ENCODE measurements at places on chromosomes 7 and 10.

GRCh38 chr7:58087536-58088190 lies 637.7 kb downstream of the ZNF716 start:
- H3K4me1 ChIP-seq = no peaks in the 10 kb centered on the region
- H3K27ac ChIP-seq = no peak overlapping the region
- H3K36me3 ChIP-seq = no peaks in the 10 kb centered on the region
- no peaks in the 10 kb centered on the region for H3K27me3 ChIP-seq
- no peak overlapping the region for H3K4me3 ChIP-seq
- DNase-seq = no peak

GRCh38 chr10:10725196-10725595 lies 292.5 kb upstream of the CELF2 start:
- H3K4me1 ChIP-seq = no peaks in the 10 kb centered on the region
- H3K27me3 ChIP-seq = no peaks in the 10 kb centered on the region
- H3K4me3 ChIP-seq = no peak overlapping the region
- H3K36me3 ChIP-seq = no peaks in the 10 kb centered on the region
- H3K27ac ChIP-seq = no peak overlapping the region

DNA sequence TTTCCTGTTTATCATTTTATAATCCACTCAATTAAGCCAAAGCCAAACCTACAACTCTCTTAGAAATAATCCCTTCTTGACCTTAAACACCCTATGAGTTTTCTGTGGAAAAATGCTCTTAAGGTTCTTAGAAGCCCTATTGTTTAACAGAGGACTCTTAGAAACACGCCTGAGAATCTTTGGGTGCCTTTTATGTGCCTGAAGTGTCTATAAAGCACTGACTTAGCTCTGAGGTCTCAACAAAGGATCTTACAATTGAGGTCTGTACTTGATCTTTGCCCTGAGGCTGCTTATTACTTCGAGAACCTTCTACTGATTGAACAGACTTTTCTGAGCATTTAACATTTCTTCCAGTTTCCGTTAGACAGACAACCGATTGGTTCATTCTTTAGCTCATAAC lies 353.3 kb upstream of the SORCS1 start:
- H3K36me3 ChIP-seq = no peaks in the 10 kb centered on the region
- H3K27me3 ChIP-seq = no peaks in the 10 kb centered on the region
- H3K27ac ChIP-seq = no peak overlapping the region
- H3K4me3 ChIP-seq = no peak overlapping the region
- no peaks in the 10 kb centered on the region for H3K4me1 ChIP-seq
- no peak for DNase-seq

- no peaks in the 10 kb centered on the region for H3K36me3 ChIP-seq
- peak; percentile 48 for DNase-seq
- no peaks in the 10 kb centered on the region for H3K27me3 ChIP-seq
- H3K27ac ChIP-seq = peak overlapping the region; percentile 94
- peaks cover 4% of the 10 kb centered on the region for H3K4me1 ChIP-seq
Measured at GRCh38 chr7:74656441-74656836, 1.1 kb upstream of the GTF2I start.

- no peak overlapping the region for H3K27ac ChIP-seq
- no peak for DNase-seq
- peaks cover 83% of the 10 kb centered on the region for H3K27me3 ChIP-seq
- no peak overlapping the region for H3K4me3 ChIP-seq
- H3K36me3 ChIP-seq = no peaks in the 10 kb centered on the region
Measured at GRCh38 chr7:1235501-1236131, 2.9 kb downstream of the UNCX start.

GRCh38 chr10:60459701-60460457 lies 70.2 kb upstream of the ANK3 start:
- no peak overlapping the region for H3K27ac ChIP-seq
- H3K4me3 ChIP-seq = no peak overlapping the region
- no peaks in the 10 kb centered on the region for H3K4me1 ChIP-seq

- no peaks in the 10 kb centered on the region for H3K27me3 ChIP-seq
- H3K36me3 ChIP-seq = no peaks in the 10 kb centered on the region
- no peaks in the 10 kb centered on the region for H3K4me1 ChIP-seq
- no peak overlapping the region for H3K27ac ChIP-seq
- H3K4me3 ChIP-seq = no peak overlapping the region
Measured at GRCh38 chr10:47143072-47143471, 156.9 kb upstream of the GDF10 start.

- no peak overlapping the region for H3K4me3 ChIP-seq
- H3K27me3 ChIP-seq = no peaks in the 10 kb centered on the region
- H3K27ac ChIP-seq = no peak overlapping the region
Measured at GRCh38 chr10:118564652-118565051, 30.8 kb downstream of the PRLHR start.

DNA sequence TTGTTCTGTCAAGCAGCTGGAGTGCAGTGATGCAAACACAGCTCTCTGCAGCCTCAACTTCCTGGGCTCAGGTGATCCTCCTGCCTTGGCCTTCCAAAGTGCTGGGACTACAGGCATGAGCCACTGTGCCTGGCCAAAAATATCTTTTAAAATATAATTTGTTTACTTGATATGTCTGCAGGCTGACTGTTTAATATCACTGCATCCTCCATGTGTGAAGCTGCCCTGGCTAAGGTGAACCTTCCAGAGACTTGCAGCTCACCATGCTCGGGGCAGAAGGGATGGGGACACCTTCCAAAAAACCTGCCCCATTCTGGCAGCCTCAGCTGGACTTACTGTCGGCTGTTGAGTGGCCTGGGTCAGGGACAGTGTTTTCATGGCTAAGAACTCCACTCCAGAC lies 57.6 kb upstream of the DDC start:
- DNase-seq = no peak
- H3K27me3 ChIP-seq = no peaks in the 10 kb centered on the region
- no peak overlapping the region for H3K4me3 ChIP-seq
- no peaks in the 10 kb centered on the region for H3K36me3 ChIP-seq

- H3K27ac ChIP-seq = no peak overlapping the region
- no peaks in the 10 kb centered on the region for H3K36me3 ChIP-seq
- H3K4me1 ChIP-seq = no peaks in the 10 kb centered on the region
- no peak overlapping the region for H3K4me3 ChIP-seq
- H3K27me3 ChIP-seq = no peaks in the 10 kb centered on the region
Measured at GRCh38 chr10:30736685-30737232, 107.2 kb upstream of the LYZL2 start.

- no peaks in the 10 kb centered on the region for H3K4me1 ChIP-seq
- no peak for DNase-seq
- no peaks in the 10 kb centered on the region for H3K27me3 ChIP-seq
- H3K4me3 ChIP-seq = no peak overlapping the region
- H3K27ac ChIP-seq = no peak overlapping the region
Measured at GRCh38 chr10:94344522-94345122, 18.1 kb downstream of the NOC3L start.

DNA sequence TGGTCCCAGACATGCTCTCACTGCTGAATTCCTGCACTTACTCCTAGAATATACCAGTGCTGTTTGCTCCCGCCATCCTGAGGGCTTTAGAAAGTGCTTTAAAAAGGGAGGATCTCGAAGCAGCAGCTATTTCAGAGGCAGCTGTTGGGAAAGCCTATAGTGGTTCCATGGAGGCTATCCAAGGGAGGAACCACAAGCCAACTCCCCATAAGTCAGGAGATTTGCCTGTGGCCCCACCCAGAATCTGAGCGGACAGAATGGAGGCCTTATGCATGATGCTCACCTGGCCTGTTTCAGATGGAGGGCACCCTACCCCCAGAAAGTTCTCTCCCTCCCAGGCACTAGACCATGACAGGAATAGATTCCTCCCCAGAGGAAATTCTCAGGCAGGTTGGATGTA lies 2.3 kb upstream of the KCNIP2 start:
- no peak overlapping the region for H3K4me3 ChIP-seq
- no peaks in the 10 kb centered on the region for H3K27me3 ChIP-seq
- no peak overlapping the region for H3K27ac ChIP-seq
- DNase-seq = no peak
- peaks cover 8% of the 10 kb centered on the region for H3K36me3 ChIP-seq
- peaks cover 3% of the 10 kb centered on the region for H3K4me1 ChIP-seq
